MCF 10A (cell line): ENCODE measurements at places on chromosomes 12 and 14. TPM values are rescaled to one million over a fixed set of nuclear protein-coding genes. Genes with fewer than 3 reads are reported as not detected.

DNA sequence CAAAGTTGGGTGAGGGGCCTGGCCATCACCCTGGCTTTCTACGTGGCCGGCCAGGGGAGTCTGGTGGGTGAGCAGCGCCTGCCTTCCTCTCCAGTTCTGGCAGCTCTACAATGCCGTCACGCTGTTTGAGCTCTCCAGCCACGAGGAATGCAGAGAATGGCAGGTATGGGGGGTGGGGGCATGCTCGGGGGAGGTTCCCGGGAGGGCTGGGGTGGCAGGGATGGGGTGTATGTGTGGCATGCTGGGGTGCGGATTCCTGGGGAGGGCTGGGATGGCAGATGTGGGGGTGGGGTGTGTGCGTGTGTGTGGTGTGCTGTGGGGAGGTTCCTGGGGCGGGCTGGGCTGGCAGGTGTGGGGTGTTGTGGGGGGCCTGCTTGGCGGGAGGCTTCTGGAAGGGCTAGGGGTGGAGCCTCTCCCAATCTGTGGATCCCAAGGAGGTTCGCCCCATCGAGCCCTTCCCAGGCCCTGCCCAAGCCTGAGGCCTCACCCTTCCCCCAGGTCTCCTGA lies 18.5 kb downstream of the RHOF start:
- no peak for DNase-seq

DNA sequence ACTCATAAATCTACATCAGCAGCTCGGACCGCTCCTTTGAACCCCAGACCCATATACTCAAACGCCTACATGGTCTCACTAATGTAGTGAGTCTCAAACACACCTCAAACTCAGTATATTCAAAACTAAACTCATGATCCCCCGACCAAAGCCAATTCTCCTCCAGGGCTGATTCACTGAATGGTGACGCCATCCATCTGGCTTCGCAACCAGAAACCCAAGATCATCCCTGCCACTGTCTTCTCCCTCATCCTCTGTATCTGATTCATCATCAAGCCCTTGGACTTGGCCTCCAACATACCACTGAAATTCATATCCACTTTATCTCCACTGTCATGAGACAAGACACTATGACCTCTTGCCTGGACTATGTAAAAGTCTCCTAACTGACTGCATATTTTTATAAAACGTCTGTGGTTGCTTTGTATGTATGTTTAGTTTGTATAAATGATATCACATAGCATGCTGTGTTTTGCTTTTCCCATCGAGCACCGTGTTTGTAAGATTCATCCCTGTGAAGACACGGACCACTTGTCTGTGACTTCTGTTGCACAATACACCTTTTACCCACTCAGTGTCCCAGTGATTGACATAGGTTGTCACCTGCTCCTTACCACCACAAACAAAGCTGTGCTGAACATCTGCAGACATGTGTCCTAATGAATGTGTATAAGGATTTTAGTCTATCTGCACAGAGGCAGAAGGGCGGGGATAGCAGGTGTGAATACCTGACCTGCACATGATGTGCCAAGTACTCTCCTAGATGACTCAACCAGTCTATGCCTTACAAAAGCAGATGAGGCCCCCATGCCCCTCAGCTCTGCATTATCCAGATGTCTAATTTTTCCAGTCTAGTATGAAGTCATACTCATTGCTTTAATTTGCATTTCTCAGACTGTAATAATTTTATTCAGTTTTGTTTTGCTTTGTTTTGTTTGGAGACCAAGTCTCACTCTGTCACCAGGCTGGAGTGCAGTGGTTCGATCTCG lies 76.9 kb downstream of the VWF start:
- DNase-seq, result peak; percentile 49

- DNase-seq, result peak; percentile 64
Measured at GRCh38 chr12:26119391-26119989, 5.3 kb downstream of the BHLHE41 start.

GRCh38 chr14:83041224-83041623 lies 1507.6 kb upstream of the SEL1L start:
- DNase-seq, result no peak

The PRB2 gene
- total RNA-seq, result not detected in 2 replicates

DNA sequence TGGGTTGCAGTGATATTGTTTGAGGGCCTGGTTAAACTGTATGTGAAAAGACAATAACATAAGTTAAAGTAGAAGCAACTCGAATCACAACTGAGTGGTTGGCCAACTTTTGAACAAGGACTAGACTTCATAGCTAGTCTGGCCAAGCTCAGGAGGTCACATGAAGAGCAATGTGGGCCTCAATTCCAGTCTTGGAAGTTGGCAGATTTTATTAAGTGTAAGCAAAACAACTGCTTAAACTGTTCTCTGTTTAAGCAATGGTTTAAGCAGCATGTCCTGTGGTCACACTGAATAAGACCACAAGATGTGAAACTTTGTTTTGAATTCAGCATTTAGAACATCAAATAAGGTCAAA lies 100.4 kb downstream of the TMTC3 start:
- peak; percentile 41 for DNase-seq

DNA sequence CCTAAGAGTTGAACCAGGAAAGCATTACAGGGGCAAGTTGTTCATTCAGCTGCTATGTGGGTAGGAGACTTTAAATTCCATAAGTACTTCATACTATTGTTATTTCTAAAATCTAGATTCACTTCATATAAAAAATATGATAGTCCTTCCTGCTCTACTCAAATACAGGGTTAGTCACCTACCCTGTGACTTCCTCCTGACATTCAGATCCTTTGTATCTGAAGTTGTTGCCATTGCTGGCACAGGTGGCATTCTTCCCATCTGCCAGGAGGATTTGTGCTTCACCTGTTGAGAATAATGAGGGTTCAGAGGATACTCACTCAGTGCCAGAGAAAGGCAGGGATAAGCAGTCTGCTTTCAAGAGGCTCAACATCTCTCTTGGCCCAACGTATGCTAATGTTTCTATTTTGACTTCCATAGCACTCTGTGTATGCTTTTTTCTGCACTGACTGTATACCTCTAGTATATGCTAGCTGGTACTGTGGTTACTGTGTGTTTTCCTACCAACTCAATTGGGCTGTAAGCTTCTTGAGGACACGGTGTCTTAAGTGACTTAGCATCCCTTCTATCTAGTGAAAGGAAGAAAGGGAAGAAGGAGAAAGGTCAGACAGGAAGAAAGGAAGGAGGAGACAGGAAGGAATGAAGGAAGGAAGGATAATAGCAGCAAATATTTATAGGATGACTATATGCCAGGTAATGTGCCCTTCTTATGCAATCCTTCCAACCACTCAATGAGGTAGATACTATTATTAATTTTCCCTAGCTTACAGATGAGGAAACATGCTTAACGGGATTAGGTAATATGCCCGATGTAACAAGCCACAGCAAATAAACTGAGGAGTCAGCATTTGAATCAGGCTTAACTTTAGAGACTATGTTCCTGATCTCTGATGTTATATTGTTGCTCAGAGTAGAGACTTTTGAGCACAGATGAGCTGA lies 38.5 kb upstream of the FGF6 start:
- DNase-seq, result peak; percentile 59

GRCh38 chr14:92597906-92598905 lies 84.6 kb downstream of the RIN3 start:
- DNase-seq, result peak; percentile 33

DNA sequence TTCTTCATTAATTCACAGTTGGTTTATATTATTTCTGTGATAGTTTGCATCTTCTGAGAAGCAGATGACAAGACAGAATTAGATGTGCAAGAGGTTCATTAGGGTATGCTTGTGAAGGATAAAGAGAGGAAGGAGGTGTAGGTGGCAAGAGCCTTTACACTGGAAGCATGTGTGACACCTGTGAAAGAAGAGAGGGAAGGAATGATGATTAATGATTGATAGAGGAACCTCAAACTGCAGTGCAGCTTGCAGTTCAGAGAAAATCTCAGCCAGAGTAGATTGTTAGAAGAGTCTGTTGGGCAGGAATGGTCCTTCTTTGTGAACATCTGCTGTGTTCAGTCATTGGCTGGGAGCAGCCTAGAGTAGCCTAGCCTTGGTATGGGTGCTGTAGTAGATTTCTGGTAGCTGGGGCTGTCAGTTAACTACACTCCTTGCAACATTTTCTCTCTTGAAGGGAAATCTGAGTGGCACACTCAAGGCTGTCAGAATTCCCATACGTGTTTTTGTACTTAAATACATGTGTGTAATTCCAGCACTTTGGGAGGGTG lies 9.0 kb downstream of the RCOR1 start:
- no peak for DNase-seq
